Body of pancreas (tissue), 4 donors: ENCODE measurements at places on chromosomes 1 and 21. TPM values are rescaled to one million over a fixed set of nuclear protein-coding genes. Genes with fewer than 3 reads are reported as not detected.

LAMTOR5 gene
- 8.6 TPM for total RNA-seq

METTL13 gene
- total RNA-seq = 9.2 TPM

AMPD1 gene
- total RNA-seq = not detected

SLFNL1 gene
- 0.78 TPM for total RNA-seq

MAP3K21 gene
- total RNA-seq = 62.3 TPM

LCK gene
- not detected for total RNA-seq

TXLNA gene
- 23.4 TPM for total RNA-seq

PLA2G2A gene
- 57.7 TPM for total RNA-seq

CTSK gene
- total RNA-seq = 11.9 TPM

LCE2A gene
- total RNA-seq = not detected

LCE6A gene
- not detected for total RNA-seq

EYA3 gene
- 7.8 TPM for total RNA-seq

RXRG gene
- not detected for total RNA-seq

DHRS3 gene
- 104 TPM for total RNA-seq

TLCD4 gene
- 15.6 TPM for total RNA-seq

ANKRD35 gene
- total RNA-seq = 1.3 TPM
